C1 segment of cervical spinal cord (tissue), 14 donors: ENCODE measurements at places on chromosomes 5 and 9.

GRCh38 chr5:147223948-147224791, 10.7 kb upstream of the STK32A start:
- no peak for DNase-seq

GRCh38 chr9:125649315-125649714, 57.7 kb downstream of the MAPKAP1 start:
- DNase-seq: no peak

GRCh38 chr9:10268531-10269485, 344.0 kb downstream of the PTPRD start:
- DNase-seq: peak; percentile 3

DNA sequence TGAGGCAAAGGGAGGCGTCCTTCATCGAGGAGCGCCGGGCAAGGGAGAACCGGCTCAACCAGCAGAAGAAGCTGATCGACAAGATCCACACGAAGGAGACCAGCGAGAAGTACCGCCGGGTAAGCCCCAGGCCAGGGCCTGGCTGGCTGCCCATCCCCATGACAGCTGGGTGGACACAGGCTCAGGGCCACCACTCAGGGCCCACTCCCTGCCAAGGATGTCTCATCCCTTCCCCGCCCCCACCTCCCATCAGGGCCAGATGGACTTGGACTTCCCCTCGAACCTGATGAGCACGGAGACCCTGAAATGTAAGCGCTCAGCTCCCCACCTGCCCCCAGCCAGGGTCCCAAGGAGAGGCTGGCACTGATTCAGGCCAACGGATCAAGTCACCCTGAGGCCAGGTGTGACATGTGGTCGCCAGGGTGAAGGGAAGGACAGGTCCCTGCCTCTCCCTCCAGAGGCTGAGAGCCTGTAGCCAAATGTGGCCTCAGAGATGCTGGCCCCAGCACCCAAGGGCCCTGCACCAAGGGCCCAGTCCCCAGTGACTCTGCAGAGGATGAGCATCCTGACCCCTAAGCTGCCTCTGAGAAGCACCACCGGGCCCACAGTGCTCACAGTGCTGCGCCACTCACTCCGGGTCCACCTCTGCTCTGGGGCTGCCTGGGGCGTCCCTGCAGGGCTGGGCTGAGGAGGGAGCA, 3.1 kb upstream of the RABL6 start:
- DNase-seq: no peak

- DNase-seq: no peak
Measured at GRCh38 chr5:158722940-158723339, 376.8 kb downstream of the EBF1 start.

- DNase-seq: no peak
Measured at GRCh38 chr9:22650946-22651345, 204.3 kb downstream of the DMRTA1 start.

- no peak for DNase-seq
Measured at GRCh38 chr9:132641216-132641615, 28.6 kb downstream of the DDX31 start.

DNA sequence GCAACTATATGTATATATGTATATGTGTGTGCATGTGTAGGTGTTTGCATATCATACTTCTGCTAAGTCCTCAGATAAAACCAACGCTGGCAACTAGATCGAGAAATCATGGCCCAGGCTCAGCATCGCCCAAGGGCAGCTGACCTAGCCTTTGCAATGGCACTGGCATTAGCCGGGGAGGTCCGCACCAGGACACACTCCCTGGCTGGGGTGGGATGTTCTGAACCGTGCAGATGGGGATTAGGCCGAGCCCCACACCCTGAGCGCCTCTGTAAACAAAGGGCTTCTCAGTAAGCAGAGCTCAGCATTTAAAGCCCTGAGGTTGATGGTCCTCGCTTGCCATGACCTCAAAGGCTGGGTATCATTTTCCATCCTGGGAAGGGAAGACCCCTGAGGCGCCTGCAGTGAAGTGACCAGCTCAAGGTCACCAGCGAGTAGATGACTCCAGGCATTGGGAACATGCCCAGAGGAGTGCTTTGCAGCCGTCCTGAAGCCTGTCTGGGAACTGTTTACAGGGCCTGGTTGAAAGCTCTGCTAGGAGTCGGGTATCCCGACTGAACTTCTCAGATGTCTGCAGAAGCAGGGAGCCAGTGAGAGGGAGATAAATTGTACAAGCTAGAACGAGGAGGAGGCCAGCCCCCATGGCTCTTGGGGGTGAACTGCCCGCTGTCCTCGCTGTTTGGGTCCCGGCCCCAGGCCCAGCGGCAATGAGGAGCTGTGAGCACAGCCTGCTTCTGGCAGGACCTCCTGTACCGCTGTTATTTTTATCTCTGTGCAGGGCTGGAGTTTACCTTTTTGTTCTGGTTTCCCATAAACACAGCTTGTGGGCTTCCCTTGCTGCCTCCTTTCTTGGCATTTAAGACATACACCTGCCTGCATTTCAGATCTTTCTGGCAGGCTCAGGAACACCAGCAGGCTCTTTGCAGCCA, 18.4 kb downstream of the GADD45G start:
- DNase-seq: no peak
